ENCODE measurements at places on chromosomes 12 and 14. TPM values are rescaled to one million over a fixed set of nuclear protein-coding genes. Genes with fewer than 3 reads are reported as not detected.

GRCh38 chr12:103772367-103773108, 68.5 kb downstream of the NT5DC3 start:
- DNase-seq = no peak

- DNase-seq = peak; percentile 10
Measured at GRCh38 chr12:104654665-104655609, 198.2 kb downstream of the CHST11 start.

- no peak for DNase-seq
Measured at GRCh38 chr14:105375635-105376057, 22.7 kb upstream of the TEX22 start.

- DNase-seq = no peak
Measured at GRCh38 chr12:54162741-54163140, 26.0 kb downstream of the SMUG1 start.

DNA sequence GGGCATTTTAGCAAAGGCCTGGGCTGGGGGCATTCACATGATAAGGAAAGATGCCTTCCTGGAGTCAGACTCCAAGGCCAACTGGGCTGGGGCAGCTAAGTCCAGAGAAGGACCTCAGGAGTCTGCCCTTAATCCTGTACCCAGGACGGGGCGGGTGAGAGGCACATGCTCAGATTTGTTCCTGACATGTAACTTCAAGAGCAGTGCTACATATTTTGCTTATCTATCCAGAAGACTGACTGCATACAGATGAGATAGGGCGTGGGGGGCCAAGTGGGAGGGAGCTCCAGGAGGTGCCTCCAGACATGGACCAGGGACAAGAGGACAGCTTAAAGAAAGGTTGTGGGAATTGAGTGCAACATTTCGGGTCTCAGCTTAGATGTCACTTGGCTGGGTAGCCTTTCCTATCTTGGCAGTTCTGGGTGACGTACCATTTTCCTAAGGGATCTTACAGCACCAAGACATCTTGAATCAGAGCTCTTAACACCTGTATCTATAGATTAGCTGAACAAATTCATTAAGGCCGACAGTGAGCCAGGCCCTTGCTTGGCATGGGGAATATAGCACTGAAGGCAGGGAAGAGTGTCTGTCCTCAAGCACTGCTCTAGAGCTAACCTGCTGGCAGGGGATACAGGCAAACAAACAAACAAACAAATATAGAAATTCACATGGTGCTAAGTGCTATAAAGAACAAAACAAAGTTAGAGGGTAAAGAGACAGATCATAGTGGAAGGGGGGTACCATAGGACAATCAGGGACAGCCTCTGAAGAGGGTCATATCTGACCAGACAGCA, 61.2 kb downstream of the PTPN21 start:
- DNase-seq = no peak

DNA sequence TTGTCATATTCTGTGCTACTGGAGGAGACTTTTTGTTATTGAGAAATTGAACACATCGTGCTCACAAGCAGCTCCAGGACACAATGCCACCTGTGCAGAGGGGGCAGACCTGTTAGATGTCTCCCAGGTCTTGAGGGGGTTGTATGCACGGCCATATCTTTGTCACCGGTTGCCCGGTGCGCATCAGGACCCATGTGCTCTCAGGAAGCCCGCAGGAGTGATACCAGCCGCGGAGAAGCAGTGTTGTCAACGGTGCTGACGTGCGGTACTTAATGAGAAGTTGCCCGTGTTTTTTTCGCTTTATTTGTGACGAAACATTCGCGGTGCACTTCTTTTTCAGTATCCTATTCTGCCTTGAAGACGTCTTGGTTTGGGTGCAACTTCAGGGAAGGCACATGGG, 128.2 kb upstream of the RTL1 start:
- DNase-seq = peak; percentile 28

GRCh38 chr14:102235275-102235897, 69.6 kb downstream of the MOK start:
- DNase-seq = peak; percentile 94

GRCh38 chr14:54025661-54026060, 69.0 kb upstream of the BMP4 start:
- no peak for DNase-seq

DNA sequence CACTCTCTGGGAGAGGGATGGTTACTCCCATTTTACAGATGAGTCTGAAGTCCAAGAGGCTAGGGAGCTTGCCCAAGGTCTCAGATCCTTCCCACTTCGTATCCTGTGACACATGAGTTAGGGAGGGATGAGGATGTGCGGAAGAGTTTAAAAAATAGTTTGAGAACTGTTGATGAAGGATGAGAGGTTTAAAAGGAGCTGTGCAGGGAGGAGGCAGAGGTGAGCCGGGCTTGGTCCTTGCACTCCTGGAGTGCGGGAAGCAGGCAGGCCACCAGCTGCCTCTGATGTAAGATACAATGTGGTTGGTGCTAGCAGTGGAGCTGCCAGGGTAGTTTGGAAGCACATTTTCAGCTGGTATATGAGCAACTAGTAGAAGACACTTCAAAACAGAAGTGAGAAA, 46.5 kb downstream of the TSPAN9 start:
- peak; percentile 41 for DNase-seq

DNA sequence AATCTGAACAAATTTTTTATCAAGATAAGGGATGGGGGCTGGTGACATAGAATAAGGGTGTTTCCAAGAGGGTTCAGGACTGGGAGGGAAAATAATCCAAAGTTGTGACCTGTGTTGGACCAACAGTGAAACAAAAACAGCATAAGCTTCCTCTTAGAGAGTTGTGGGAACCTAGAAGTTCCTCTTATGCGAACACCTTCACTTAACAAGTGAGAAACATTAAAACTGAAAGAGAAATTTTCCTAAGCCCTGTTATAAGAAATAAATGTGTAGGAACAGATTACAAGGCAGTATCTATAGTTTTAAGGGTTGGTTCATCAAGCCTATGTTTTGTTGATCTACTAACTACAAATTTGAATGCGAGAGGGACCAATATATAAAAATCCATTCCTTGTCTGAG, 58.4 kb downstream of the LLPH start:
- no peak for DNase-seq

The SUOX gene
- 17.7 TPM for total RNA-seq

The EFS gene
- total RNA-seq = 24.5 TPM

The IAPP gene
- not detected for total RNA-seq

The MYF5 gene
- not detected for total RNA-seq

The IFI27 gene
- 106 TPM for total RNA-seq

All from aorta (tissue), 5 donors.